ENCODE measurements at places on chromosomes 6 and 20.

GRCh38 chr6:87660226-87660911, 41.7 kb downstream of the AKIRIN2 start:
- no peak for DNase-seq

- no peak for DNase-seq
Measured at GRCh38 chr20:60332523-60332922, 374.3 kb downstream of the CDH26 start.

DNA sequence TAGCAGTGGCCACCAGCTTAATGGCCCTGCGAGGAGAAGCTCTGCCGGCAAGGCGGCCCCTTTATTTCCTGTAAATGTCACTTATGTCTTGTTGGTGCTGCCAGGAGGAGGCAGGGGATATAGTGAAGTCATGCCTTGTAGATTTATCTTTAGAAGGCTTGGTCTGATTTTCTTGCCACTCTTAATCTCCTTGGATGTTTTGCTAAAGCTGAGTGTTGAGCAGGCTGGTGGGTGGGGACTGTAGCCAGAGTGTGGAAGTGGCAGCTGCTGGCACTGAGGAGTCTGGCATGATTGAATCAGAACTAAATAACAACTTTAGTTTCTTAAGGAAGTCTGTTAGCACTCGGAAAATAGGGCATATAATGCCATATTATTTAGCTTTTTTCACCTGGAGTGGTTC, 77.9 kb downstream of the PHF20 start:
- no peak for DNase-seq

GRCh38 chr6:3045369-3045768, 22.9 kb upstream of the RIPK1 start:
- DNase-seq, result no peak

GRCh38 chr20:2793471-2793870, 7.0 kb downstream of the CPXM1 start:
- DNase-seq, result no peak

- no peak for DNase-seq
Measured at GRCh38 chr6:11224252-11224965, 8.1 kb downstream of the NEDD9 start.

DNA sequence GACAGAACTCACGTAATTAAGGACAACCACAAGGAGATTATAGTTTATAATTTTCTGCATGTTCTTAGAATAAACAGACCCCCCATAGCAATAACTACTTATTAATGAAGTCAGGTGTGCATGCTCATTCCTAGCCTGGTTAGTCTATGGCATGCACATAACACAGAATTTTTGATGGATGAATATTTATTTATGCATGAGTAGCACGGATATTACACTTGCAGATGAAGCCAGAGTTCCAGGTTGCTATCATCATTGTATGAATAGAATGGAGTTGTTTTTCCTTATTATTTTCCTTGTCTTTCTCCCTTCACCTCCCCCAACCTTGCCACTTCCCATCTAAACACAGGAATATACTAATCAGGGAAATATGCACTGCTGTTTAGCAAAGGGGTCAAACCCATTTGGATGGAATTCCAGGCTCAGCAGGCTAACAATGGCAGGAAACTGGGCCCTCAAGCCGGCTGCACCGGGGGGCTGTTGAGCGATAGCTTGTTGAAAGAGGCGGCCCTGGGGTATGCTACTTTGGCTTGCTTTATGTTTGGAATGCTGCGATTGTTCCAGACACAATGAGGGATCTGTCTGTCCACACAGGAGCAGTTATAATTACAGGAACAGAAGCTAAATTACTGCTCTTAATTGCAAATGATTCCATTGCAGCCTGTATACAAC, 112.6 kb downstream of the TMEM170B start:
- no peak for DNase-seq

GRCh38 chr20:59253779-59254319, 46.6 kb upstream of the EDN3 start:
- DNase-seq, result no peak

DNA sequence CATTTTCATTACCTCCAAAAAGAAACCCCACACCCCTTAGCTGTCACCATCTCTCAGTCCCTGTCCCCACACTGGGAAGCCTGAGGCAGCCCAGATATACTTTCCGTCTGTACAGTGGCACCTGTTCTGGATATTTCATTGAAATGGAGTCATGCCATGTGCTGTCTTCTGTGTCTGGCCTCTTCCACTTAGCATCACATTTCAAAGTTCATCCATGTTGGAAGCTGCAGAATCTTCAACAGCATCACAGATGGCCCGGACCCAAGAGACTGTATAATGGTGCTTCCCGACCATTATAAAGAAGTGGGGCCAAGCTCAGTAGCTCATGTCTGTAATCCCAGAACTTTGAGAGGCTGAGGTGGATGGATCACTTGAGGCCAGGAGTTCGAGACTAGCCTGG, 58.4 kb downstream of the DLGAP4 start:
- no peak for DNase-seq

DNA sequence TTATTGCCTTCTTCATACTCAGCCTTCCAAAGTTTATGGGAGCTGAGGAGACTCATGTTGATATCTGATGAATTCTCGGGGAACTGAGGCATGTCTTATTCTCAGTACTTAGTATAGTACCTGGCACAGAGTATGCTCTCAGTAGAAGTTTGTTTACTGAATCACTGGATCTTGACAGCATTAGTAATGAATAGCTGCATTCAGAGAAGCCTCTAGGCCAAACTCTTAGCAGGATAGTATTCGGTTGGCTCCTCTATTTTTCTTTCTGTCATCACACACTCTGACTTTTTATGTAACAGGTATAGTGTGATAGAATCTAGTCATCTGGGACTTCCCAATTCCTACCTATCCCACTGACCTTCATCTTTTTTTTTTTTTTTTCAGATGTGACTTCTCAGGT, 566.4 kb upstream of the MAN1A1 start:
- DNase-seq, result no peak

DNA sequence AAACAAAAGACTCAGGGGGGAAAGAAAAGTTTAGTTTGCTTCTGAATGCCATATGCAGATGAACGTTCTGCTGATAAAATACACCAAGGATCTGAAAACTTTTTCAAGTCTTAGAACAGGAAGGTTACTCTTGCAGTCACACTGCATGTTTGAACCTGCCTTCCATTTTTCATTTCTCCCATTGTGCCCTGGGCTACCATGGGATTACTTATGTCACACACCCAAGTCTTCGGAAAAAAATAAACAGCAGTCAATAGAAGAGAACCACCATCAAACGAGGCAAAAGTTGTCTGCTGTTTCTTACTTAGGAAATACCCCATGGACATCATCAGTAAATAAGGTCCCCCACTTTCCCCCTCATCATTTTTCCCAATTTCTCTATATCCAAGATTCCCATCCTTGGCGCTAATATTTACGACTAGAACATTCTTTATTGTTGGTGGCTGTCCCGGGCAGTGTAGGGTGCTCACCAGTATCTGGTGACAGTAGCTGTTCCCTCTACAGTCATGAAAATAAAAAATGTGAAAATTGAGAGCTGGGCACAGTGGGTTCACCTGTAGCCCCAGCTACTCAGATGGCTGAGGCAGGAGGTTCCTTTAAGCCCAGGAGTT, 202.5 kb downstream of the BCAS1 start:
- no peak for DNase-seq

- DNase-seq, result no peak
Measured at GRCh38 chr6:6495851-6496250, 92.7 kb upstream of the LY86 start.

DNA sequence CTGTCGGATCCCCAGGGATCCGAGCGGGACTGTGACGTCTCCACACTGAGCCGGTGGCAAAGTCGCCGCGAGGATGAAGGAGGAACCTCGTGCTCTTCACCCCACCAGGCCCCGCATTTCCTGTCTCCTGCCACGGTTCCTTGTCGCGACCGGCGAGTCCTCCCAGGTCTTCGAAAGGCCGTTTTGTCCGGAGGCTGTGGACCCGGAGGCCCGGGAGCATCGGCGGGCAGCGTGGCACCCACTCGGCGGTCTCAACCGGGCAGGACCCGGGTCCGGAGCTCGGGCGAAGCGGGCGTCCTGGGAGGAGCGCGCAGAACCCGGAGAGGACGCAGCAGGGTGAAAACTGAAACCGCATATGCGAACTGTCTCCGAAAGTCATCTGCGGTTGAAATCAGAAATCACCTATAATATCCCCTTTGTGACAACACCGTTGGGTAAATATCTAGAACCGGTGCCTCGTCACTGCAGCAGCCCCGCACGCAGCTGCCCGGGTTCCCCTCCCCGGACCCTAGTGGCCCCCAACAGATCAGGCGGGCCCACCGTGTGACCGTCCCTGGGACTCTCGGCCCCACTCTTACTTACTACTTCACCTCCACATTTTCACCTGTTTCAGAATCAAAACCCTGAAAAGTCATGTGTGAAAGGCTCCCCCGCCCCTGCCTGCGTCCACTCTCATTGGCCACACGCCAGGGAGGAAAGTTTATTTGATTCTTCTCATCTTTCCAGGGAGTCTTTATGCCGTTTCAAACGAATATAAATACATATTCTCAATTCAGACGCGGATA, 3.1 kb upstream of the ULBP2 start:
- no peak for DNase-seq

GRCh38 chr6:36797653-36798052, 41.6 kb downstream of the CPNE5 start:
- DNase-seq, result no peak

DNA sequence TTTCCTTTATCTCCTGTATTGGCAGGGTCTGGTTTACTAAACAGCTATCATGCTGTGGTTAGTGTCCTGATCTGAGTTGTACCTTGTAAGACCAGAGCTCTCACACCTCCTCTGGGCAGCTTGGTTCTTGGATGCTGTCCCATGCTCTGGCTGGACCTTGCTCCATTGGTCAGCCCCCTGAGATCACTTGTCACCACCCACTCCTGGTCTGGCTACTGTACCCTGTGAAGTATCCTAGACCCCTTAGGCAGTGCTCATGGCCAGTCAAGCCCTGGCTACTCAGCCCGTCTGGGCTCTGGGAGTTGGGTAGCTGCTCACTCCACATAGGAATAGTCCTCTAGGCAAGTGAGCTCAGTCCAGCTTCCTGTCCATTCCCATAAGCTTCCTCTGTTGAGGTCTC, 31.1 kb downstream of the ADGRF4 start:
- DNase-seq, result no peak

DNA sequence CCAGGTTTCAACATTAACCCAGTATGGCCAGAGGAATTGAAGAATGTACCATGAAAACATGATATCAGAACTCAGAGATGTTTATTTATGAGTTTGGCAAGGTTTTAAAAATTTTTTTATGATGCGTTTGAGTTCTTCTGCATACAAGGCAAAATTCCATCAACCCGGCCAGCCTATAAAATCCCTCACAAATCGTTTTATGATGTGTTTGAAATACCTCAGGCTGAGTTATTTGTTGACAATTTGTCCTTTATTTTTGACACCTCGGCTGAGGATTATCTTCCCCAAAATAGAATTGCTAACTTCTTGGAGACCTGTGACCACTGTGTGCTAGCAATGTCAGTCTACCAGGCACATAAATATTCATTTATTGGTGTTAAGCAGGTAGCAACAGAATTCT, 91.9 kb upstream of the SLC24A3 start:
- DNase-seq, result no peak

DNA sequence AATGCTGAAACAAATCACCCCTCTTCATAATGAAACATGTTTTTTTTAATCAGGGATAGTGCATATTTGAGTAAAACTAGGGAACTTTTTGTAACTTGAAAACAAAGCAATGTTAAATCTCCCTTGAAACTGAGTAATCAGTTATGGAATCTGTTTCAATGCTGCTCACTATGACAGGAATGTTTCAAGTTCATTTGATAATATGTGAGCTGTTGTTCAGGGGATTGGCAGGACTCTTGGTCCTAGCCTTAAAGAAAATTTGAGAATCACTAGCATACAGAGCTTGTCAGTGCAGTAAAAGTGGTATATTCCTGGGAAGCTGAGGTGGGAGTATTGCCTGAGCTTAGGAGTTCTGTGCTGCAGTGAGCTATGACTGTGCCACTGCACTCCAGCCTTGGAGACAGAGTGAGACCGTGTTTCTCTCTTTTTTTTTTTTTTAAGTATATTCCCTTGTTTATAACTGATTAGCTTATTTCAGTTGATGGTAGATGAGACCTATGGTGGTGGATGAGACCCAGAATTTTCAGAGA, 21.6 kb upstream of the CALHM6 start:
- no peak for DNase-seq

DNA sequence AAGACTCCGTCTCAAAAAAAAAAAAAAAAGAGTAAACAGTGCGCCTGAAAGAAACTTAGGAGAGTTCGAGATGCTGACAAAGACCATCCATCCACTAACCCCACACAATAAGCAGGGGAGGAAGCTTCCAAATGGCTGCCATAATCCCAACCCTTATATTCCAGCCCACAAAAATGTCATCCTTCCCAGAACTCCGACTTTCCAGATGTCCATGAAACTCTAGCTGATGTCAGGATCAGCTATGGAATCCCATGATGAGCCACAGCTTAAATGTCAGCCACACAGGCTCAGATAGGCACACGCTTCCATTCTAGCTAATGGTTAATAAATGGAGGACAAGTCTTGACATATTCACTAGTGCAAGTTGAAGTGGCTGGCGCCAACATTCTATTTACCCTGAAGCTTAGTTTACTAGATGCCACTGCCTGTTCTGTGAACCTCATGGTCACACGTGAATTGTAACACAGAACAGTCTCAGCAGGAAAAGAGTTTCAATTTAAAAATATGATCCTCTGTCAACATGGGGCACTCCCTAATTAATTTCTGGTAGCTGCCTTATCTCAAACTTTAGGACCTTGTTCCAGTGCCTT, 75.5 kb downstream of the FOXF2 start:
- DNase-seq, result no peak

GRCh38 chr20:38342216-38342615, 4.1 kb upstream of the LBP start:
- DNase-seq, result no peak

- no peak for DNase-seq
Measured at GRCh38 chr6:45630801-45631200, 253.1 kb upstream of the SUPT3H start.

- peak; percentile 3 for DNase-seq
Measured at GRCh38 chr20:6008254-6008653, 45.6 kb downstream of the LRRN4 start.

GRCh38 chr6:138818496-138819194, 22.8 kb downstream of the ECT2L start:
- DNase-seq, result no peak

Data from esophagus squamous epithelium (tissue), 5 donors.